Cardiac fibroblast (primary cell): ENCODE measurements at places on chromosomes 1 and 21.

DNA sequence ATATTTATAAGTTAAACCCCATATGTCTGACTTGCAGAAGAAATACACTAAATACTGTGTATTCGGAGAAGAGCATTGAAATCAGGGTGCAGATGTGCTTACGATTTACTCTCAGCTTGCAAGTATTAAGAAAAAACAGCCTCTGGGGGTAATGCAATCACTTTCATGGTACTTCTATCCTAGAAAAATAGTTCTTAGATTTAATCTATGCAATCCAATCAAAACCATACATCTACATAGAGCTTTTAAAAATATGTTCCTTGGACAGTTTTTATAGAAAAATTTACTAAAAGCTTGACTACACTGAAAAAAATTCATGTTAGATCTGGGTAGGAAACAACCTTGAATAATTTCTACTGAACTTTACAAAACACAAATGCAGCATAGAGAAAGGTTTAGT lies 890.3 kb upstream of the ADGRL2 start:
- no peak for DNase-seq

GRCh38 chr1:111749628-111750027 lies 6.1 kb upstream of the DDX20 start:
- no peak for DNase-seq

- DNase-seq: no peak
Observed at GRCh38 chr21:39568361-39568760, 44.4 kb upstream of the B3GALT5 start.

GRCh38 chr21:45322960-45323461 lies 35.3 kb upstream of the POFUT2 start:
- DNase-seq: no peak

GRCh38 chr1:175508320-175509110 lies 234.9 kb downstream of the TNR start:
- DNase-seq: no peak

- DNase-seq: no peak
Observed at GRCh38 chr1:110593902-110594301, 12.3 kb downstream of the KCNA2 start.

DNA sequence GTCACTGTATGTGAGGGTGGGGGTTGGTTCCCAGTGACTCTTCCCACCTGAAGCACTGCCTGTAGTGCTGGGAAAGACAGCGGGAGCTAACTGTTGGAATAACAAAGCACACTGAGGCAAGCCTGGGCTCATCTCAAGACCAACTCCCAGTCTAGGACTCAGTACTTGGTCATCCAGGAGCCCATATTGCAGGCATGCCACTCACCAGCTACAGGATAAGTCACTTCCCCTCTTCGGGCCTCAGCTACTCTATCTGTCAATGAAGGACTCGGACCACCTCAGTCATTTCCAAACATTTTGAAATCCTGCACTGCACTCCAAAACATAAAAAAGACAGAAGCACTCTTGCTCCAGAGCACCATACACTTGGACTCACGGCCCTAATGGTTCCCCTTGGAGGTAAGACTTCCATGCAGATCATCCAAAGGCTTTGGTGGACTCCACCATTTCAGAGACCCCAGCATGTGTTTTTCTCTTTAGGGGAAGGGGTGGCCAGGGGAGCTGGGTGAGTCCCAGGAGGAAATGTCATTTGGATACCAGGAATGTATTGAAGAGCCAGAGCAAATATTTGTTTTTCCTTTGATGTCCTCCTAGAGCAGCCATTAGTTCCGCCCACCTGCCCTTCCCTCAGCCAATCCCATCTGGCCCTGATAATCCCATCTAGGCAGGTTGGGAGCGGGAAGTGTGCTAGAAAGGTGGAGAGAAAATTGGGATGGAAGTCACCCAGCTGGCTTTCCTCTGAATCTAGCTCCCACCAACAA lies 3.1 kb downstream of the NUAK2 start:
- no peak for DNase-seq

- peak; percentile 56 for DNase-seq
Observed at GRCh38 chr1:84613026-84613425, 38.8 kb upstream of the CTBS start.

GRCh38 chr1:52996653-52997052 lies 65.4 kb upstream of the PODN start:
- DNase-seq: peak; percentile 7

DNA sequence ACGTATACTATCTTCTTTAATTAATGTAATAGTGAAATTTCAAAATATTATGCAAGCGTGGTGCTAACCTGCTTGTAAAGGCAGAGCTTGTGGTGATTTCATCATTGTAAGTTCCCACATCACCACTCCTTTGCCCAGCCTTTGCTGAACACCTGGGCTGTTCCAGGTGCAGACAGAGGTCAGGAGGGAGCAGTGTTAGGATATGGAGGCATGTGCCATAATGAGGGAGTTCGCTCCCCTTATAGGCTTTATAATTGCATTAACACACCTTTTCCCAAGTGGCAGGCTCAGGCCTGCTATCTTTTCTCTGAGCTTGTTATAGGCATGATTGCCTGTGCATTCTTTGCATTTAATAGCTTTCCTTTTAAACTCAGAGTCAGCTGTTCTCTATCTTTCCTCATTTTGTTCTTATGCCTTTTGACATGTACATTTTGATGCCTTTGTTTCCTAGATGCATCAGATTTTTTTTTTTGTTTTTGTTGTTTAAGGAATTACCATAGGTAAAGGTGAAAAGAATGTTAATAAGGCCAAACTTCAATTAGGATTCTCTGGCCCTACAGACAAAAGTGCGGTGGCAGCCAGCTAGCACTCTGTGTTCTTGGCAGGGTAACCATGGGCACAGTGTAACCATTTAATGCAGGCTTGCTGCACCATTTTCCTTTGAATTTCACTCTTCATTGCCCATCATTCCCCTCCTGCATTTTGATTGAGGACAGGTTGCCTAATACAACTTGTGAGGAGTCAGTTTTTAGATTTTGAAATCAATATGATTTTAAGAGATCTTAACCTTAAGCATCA lies 12.6 kb downstream of the NPL start:
- no peak for DNase-seq

- no peak for DNase-seq
Observed at GRCh38 chr1:46001081-46001785, 131.2 kb downstream of the PIK3R3 start.

- DNase-seq: no peak
Observed at GRCh38 chr1:84107955-84108354, 36.1 kb upstream of the PRKACB start.

- peak; percentile 81 for DNase-seq
Observed at GRCh38 chr1:84619383-84620102, 45.3 kb upstream of the CTBS start.

GRCh38 chr1:89550995-89551394 lies 26.4 kb downstream of the LRRC8B start:
- DNase-seq: no peak

- peak; percentile 28 for DNase-seq
Observed at GRCh38 chr1:26234644-26235370, 807 bp downstream of the CEP85 start.

- DNase-seq: no peak
Observed at GRCh38 chr1:42317308-42317707, 17.7 kb downstream of the FOXJ3 start.

DNA sequence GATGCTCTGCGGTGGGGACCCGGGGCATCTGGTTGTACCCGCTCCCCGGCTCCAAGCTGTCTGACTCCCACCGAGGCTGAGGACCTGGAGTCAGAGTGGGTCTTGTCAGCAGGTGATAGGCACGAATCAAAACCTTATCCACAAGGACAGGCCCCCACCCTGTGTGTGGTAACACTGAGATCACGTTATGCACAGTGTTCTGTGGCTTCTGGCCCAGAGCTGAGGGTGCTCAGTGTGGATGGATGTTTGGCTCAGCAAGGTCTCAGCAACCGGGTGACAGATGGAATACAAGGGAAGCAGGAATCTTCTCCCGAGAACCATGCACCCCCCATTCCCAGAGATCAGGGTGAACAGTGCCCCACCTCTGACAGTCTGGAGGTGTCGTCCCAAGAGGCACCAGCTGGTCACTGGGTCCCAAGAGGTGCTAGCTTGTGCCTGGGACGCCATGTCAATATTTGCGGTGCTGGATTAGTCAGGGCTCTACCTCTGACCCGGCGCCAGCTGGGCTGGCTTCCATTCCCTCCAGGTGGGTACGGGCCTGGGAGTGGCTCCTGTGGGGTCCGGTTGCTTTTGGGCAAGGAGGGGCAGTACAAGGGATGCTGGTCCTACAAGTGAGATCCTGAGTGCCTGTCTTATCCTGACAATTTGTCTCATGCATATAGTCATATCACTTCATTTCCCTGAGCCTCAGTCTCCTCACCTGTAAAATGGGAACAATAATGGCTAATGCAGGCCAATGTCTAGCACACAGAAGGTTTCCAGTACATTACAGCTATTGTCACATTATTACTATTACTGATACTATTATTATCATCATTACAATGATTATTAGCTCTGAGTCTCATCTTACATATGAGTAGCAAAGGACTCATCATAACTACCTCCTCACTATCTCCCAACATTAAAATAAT lies 957 bp downstream of the CAPN9 start:
- no peak for DNase-seq

GRCh38 chr21:15063814-15064575 lies 805 bp downstream of the NRIP1 start:
- DNase-seq: peak; percentile 48

DNA sequence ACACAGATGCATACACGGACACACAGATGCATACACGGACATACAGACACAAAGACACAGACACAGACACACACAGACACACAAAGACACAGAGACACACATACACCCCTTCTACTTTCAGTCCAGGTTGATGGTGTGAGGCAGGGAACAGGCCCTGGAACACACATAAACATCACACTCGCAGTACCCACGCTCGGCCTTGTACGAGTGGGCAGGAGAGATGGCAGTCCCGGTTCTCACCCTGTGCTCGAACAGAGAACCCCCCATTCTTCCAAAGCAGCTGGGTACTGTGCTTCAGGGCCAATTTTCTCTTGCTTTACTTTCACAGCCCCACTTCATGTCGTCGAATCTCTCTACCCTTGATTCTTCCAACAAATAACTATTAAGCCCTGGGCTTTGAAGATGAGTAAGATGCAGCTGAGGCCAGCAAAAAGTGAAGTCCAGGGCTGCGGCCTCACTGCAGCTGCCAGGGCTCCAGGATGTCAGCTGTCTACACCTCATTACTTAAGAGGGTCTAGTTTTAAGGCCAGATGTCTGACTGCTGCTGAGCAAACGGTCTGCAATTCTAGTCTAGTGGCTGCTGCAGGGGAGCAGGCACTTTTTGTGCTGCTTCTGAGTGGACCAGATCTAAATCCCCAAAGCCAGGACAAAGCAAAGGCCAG lies 90.1 kb downstream of the PGBD5 start:
- DNase-seq: peak; percentile 31

- no peak for DNase-seq
Observed at GRCh38 chr1:185448591-185449186, 131.6 kb upstream of the IVNS1ABP start.

GRCh38 chr1:53484705-53485477 lies 25.7 kb downstream of the DMRTB1 start:
- no peak for DNase-seq

DNA sequence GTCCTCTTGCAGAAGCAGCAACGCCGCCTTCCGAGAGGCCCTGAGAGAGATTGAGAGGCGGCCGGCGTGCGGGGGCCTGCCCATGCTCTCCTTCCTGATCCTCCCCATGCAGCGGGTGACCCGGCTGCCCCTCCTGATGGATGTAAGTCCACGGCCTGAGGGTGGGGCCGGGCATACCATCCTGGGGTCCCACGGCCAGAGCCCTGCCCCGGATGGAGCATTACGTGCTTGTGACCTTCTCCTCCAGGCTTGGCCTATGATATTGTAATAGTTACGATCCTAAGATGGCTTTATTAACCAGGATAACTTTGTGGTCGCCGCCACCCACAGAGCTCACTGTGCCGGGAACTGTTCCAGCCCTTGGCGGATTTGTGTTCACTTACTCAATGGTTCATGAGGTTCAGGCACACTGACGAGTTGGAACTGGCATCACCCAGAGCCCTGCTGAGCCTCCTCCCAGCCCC lies 18.9 kb downstream of the ARHGEF16 start:
- peak; percentile 37 for DNase-seq

DNA sequence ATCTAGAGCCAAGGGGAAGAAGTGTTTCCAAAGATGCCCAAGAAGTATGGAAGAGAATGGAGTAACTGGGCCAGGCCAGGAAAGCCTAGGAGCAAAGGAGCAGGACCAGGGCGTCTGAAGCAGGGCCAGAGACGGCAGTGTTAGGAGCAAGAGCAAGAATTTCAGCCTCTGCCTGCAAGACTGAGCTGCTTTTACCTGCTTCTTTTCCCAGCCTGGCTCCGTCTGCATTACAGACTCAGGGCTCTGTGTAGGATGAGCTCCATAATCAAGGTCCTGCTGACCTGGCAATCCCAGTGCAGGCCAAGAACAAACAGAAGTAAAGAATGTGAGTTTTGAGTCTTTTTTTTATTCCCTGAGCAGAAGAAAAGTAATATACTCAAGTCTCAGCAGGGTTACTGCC lies 10.1 kb downstream of the FMO1 start:
- no peak for DNase-seq

DNA sequence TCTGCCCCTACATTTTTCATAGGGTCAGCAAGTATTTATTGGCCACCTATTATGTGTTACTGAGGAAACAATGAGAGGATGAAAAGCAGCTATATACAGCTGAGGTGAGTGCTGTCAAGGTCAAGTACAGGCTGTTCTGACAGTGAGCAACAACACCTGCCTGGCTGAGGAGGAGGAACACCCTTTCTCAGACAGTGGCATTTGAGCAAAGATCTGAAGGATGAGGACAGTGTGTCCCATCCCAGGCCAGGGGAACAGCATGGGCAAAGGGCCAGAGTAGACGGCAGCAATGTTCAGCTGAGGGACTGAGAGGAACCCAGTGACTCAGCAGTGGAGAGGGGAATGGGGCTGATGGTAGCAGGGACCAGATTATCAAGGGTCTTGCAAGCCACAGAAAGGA lies 101.0 kb downstream of the ELAVL4 start:
- DNase-seq: no peak

DNA sequence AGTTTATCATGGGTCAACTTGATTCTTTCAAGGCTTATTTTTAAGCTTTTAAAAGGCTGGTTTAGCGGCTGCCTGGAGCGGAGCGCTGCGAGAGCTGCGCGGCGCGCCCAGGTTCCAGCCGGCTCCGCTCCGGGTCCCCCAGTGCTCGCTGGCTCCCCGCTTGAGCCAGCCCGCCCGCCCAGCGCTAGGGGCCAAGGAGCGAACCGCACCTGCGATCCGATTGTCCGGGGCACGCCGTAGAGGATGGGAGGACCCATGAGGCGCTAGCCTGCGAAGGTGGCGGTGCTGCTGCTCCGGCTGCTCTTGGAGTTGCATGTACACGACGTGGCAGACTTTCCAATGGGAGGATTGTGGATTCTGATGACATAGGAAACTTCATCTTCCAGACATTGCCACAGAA lies 9.9 kb upstream of the CFHR4 start:
- DNase-seq: peak; percentile 4

GRCh38 chr1:46168477-46168876 lies 6.4 kb upstream of the TSPAN1 start:
- DNase-seq: no peak
